ENCODE measurements at places on chromosomes 16 and 17.

GRCh38 chr17:72588561-72588960, 467.7 kb downstream of the SOX9 start:
- DNase-seq: no peak

GRCh38 chr17:45262516-45263476, 902 bp upstream of the SPATA32 start:
- no peak for DNase-seq

GRCh38 chr16:70162041-70162451, 11.5 kb upstream of the CLEC18C start:
- no peak for DNase-seq

DNA sequence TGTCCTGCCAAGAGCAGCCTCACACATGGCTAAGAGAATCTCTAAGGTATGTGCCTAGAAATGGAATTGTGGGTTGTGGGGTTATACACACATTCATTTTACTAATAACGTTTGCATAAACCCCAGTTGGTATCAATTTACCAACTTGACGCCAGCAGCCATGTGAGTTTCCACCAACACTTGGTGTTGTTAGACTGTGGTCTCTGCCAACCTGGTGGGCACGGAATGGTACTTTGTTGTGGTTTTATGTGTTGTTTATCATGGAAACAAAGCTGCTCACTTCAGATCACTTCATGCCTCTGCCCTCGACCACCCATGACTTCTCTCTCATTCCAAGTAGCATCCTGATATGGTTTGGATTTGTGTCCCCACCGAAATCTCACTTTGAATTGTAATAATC, 152.0 kb upstream of the CDC42EP4 start:
- DNase-seq: peak; percentile 19

GRCh38 chr17:21167303-21167702, 40.5 kb downstream of the DHRS7B start:
- DNase-seq: no peak

- DNase-seq: no peak
Observed at GRCh38 chr17:31294231-31294630, 2.8 kb downstream of the OMG start.

DNA sequence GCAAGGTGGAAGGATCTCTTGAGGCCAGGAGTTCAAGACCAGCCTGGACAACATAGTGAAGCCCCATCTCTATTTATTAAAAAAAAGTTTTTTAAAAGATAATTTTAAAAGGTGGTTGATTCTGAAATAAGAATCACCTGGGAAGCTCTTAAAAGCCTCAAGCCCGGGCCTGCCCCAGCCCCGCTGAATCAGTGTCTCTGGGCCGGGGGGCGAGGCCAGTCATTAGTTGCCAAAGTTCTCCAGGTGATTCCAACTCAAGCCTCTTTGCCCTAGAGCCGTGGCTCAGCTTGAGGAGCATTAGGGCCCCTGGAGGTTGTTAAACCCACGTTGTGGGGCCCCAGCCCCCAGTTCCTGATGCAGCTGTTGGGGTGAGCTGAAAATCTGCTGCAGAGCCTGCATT, 24.6 kb downstream of the JPH3 start:
- DNase-seq: no peak

DNA sequence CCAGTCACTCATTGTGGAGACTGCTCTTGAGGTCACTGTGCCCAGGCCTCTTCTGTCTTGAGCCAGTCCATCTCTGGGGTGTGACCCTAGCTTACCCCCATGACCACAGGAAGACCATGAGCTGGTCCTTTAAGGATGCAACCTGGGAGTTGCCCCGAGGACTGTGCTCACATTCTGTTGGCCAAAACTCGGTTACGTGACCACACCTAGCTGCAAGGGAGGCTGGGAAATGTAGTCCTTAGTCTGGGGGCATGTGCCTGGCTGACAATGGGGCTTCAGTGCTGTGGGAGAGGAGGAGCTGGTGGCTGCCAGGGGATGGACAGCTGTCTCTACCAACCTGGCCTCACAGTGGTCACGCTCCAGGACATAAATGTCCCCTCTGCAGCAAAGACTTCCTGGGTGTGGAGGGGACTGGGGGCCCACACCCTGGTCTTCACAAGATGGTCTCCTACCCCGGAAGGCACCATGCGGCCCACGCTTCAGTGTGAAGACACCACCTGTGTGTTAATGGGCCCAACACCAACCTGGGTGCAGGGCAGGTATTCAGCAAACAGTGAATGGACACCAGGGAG, 55.4 kb downstream of the JPH3 start:
- DNase-seq: no peak

GRCh38 chr17:47330548-47330947, 6.8 kb downstream of the EFCAB13 start:
- no peak for DNase-seq

- DNase-seq: peak; percentile 75
Observed at GRCh38 chr16:24670623-24671454, 58.6 kb upstream of the TNRC6A start.

DNA sequence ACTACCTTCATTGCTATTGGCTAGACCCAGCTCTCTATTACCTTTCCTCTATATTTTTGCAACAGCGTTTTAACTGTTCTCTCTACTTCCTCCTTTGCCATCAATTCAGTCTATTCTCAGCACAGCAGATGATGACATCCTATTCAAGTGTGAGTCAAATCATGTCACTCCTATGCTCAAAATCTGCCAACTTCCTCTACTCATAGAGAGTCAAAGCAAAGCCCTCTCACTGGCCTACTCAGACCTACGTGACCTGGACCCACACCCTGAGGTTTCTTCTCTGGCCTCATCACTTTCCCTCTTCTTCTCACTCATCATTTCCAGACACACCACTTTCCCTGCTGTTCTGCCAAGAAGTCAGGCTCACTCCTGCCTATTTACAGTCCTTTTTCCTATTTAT, 289.0 kb upstream of the AXIN2 start:
- no peak for DNase-seq

DNA sequence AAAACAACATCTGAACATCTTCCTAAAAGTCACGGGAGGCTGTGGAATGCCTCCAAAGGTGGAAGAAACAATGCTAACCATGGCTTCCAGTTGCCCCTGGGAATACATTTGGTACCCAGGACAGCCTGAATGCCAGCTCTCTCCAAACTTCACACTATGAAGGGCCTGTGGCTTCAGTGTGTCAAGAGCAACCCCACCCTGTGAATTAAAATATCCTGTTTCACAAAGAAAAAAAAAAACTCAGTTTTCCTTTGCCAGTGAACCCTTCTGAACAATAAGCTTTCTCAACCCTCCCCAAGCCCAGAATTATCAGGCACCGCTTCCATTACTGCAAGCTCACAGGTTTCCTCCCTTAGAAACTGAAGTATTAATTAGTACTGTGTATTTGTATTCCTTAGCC, 69.8 kb downstream of the SLC39A11 start:
- no peak for DNase-seq

GRCh38 chr16:9679213-9679767, 502.9 kb downstream of the GRIN2A start:
- no peak for DNase-seq

DNA sequence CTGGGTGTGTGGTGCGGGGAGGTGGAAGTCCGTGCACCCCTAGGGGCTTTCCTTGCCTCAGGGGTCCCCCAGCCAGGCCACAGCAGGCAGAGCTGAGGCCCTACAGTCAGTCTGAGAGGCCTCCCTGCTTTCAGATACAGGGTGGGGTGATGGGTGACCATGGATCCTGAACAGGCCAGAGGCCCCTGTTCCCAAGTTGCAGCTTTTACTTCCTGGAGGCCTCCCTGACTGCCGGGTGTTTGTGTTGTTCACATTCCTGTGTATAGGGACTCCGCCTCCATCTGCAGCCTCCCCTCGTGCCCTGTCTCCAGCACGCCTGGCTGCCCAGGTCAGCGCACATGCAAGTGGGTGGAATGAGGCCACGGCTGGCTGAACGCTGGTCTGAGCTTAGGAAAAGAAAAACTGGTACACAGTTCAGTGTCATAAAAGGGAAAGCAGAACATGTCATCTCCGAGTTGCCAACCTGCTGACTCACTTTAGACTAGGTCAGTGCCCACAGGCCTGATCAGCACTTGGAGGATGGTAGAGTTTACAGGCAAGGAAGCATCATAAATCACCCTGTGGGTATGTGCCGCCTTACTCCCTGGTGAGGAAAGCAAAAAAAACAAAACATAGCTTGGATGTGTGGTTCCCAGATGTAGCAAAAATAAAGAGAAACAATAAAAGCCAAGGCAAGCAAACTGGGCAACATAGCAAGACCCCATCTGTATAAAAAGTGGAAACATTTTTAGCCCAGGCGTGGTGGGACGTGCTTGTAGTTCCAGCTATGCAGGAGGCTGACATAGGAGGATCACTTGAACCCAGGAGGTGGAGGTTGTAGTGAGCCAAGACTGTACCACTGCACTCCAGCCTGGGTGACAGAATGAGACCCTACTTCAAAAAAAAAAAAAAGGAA, 6.2 kb upstream of the SLC7A6 start:
- DNase-seq: no peak

- DNase-seq: peak; percentile 54
Observed at GRCh38 chr16:85162478-85163277, 50.4 kb upstream of the CIBAR2 start.

DNA sequence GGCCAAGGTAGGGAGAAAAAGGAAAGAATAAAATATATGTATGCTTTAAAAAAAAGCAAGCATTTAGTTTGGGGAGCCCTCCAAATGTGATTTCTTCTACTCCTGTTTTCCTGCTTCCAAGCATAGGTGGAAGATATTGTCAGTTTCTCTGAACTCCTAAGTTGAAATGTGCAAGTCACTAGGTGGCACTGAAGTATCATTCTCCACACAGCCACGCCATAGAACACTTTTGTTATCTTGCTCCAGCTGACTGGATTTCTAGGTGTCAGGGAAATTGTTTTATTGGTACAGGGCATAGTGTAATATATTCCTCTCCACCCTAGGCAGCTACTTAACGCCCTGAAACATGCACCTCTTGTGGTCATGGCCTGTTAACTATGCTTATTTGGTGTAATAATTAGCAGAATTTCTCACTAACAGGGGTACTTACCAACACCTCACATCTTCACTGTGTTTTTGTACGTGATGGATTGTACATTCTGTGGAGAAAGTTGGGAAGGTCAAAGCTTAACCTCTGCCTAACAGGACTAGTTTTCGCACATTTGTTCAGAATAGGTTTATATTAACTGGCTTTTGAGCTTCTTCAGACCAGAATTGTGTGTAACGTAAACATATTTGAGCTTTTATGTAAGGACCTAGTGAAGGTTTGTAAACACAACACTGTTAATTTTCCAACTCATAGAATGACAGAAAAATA, 69.3 kb downstream of the FTO start:
- DNase-seq: peak; percentile 62

- no peak for DNase-seq
Observed at GRCh38 chr17:67198131-67198530, 46.9 kb downstream of the HELZ start.

- no peak for DNase-seq
Observed at GRCh38 chr17:62895320-62896301, 70.4 kb upstream of the TANC2 start.

DNA sequence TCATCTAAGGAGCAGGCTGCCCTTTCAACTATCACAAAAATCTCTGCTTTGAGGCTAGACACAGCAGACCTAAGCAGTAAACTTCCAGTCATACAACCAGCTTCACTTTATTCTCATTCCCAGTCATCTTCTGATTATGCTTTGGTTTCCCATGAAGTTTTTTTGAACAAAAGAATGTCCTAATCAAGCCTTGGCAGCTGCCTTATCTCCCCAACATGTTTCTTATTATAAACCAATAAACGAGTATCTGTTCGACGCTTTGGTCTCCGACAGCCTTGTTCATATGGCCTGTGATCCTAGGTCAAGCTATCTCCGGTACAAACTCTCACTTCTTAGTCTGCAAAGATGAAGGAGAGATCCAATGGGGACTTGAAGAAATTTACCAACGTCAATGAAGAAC, 47.4 kb upstream of the CDYL2 start:
- no peak for DNase-seq

GRCh38 chr17:10018461-10018891, 113.4 kb upstream of the RCVRN start:
- no peak for DNase-seq

DNA sequence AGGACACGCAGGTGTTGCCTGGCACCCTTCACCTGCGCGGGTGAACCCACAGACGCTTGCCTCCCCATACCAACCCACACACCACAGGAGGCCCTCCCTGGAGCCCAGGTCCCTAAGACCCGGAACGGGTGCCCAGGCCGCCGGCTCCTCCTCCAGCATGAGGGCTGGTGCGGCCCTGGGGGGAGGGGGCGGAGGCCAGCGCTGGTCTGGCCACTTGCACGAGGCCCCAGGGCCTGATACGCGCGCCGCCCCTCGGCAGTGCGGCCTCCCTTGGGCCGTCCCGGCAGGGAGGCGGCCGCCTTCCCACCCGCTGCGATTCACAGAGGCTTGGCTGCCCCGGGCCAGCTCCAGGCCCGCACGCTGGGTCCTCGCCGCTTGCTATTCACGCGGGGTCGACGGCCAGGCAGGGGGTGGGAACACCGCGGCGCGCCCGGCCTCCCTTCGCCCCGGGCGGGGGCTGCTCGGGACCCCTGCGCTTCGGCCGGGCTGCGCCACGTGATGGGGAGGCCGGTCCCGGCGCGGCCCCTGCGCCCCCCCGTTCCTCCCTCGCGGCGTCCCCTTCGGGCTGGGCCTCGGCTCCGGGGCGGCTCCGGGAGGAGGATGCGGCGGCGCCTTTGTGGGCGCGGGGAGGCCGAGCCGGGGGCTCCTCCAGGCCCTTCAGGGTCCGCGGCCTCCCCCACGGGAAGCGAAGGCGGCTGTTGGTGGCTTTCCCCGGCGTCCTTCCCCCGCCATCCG, 685 bp downstream of the FASN start:
- DNase-seq: no peak

DNA sequence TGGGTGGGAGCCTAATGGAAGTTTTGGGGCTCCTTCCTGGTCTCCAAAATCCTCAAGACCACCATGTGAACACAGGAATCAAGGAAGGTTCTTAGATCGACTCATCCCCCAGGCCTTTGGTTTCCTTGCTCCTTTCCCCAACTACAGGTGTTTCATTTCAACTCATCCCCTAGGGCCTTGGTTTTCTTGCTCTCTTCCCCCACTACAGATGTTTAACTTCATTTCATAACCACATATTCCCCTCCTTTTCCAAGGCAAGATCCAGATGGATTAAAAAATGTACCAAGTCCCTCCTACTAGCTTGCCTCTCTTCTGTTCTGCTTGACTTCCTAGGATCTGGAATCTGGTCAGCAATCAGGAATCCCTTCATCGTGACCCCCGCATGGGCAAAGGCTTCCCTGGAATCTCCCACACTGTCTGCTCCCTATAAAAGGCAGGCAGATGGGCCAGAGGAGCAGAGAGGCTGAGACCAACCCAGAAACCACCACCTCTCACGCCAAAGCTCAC, at the start of gene CCL11:
Gene CCL11 (plus strand): TSS at position 457 of the 507 bp plus-strand sequence. CDS start 67 bp downstream, outside the sequence.
- no peak for DNase-seq

GRCh38 chr17:62014526-62014925, 50.6 kb downstream of the MED13 start:
- DNase-seq: no peak

GRCh38 chr16:60563166-60563565, 1473.1 kb downstream of the CDH8 start:
- DNase-seq: no peak

- no peak for DNase-seq
Observed at GRCh38 chr17:36926226-36926625, 11.0 kb upstream of the LHX1 start.

DNA sequence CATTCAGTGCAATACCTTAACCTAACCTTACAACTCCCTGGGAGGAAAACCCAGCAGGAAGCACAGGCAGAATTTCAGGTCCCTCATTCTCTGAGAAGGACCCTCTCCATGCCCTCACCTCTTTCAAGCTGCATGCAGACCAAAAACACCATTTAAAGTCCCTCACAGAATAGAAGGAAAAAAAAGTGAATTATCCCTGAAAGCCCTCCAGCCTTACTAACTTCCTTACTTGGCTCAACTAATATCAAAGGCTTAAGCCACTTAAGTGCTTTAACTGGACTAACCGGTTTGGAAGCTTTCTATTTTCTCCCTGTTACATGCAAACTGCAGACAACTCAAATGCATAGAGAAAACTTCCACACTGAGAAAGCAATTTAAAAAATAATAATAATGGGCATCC, 60.5 kb downstream of the ADAMTS18 start:
- peak; percentile 79 for DNase-seq

Data from DMS79 (cell line).